Tongue (tissue), 3 donors: ENCODE measurements at places on chromosomes 6 and 20. TPM values are rescaled to one million over a fixed set of nuclear protein-coding genes. Genes with fewer than 3 reads are reported as not detected.

Gene PROKR2
- total RNA-seq = not detected

Gene RGS17
- total RNA-seq = 1.0 TPM

Gene TCF21
- total RNA-seq = 0.31 TPM

Gene IBTK
- 66.3 TPM for total RNA-seq

Gene RAB44
- 0.62 TPM for total RNA-seq

Gene SRSF12
- total RNA-seq = 4.7 TPM

Gene PLCB1
- 30.9 TPM for total RNA-seq

Gene MDFI
- 23.5 TPM for total RNA-seq

Gene HEY2
- 2.4 TPM for total RNA-seq

Gene E2F3
- 8.3 TPM for total RNA-seq
